Activated CD4-positive, CD25-positive, alpha-beta regulatory T cell treated with anti-CD3 and anti-CD28 coated beads, Interleukin-2, amount 50 U/mL, for 72 hours (primary cell): ENCODE measurements at places on chromosomes 3 and 15.

- no peak for DNase-seq
Measured at GRCh38 chr3:43455233-43455632, 166.6 kb downstream of the ANO10 start.

DNA sequence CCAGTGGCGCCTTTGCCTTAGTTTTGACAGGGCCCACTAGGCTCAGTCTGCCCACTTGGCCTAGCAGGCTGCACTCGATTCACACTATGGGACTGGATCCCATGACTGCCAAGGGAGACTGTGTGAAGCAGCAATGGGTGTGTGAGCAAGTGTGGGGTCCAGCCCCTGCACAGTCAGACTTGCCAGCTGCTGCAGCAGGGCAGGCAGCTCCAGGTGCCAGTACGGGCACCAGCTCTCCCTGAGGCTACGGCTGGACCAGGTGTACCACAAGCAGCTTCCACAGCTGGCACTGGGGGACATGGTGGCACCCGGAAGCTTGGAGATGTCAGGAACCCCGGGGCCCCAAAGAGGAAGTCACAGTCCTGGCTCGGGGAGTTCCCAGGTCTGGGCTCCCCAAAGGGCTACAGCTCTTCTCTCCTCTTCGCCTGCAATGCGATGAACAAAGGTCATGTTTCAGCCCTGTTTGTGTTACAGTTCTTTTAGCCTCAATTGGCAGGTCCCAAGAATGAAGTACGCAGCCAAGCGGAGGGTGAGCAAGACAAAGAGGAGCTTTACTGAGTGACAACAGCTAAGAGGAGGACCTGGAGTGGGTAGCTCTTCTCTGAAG lies 67.1 kb downstream of the PIK3CB start:
- DNase-seq = no peak

- no peak for DNase-seq
Measured at GRCh38 chr15:31020542-31020941, 29.1 kb upstream of the MTMR10 start.

DNA sequence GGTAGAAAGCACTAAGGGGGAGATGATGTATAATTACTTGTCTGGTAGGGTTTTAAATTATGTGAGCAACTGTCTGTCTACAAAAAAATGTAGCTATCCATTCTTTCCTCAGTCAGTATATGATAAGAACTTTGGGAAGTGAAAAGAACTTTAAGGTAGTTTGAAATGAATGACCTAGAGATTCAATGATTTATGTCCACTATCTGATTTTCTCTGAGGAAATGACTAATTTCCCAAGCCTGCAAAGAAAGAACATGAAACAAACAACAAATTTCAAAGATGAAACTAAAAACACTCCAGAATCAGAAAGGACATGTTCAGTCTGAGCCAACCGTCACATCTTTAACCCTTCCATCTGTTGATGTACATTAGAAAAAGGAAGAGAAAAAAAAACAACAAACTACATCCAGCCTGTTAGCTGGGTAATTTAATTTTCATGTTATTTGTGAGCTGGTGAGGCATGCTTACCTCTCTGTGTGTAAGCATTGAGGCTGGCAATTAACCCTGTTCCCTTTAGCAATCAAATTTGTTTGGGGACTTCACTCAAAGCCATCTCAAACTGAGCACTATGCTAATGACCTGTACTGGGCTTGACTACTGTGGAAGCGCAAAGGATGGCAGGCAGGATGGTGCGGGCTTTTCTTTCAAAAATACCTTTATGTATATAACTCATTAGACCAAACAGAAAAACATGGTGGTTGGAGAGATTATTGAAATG lies 220.1 kb downstream of the TUSC7 start:
- no peak for DNase-seq

GRCh38 chr15:25391971-25392721 lies 46.7 kb downstream of the UBE3A start:
- no peak for DNase-seq

DNA sequence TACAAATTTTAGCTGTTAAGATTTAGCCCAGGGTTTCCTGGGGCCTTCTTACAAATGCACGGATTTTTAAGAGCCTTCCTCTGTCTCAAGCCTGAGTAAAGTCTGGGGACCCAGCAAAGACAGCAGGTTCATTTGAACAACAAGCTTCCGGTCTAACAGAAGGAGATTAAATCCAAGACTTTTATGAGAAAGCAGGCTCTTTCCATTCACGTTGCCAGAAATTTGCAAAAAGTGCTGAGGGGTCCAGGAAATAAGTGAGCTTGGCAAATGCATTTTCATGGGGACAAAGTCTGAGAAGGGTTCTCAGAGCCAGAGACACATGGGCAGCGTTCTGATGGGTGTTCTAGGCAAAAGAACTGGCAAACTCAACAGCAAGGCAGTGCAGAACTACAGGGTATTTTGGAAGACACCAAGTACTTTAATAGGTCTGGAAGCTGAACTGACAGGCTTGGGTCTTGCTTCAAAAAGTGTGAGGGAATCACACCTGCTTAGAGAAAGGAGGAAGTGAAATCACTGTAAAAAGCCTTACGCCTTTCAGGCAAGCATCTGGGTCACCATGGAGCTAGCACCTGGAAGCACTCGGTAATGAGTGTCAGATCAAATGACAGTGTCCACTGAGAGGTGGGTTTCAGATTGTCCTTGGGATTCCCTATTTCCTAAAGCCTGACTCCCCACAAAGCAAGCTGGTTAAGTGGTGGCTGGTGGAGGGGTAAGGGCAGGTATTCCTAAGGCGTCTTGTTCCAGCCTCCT lies 115.8 kb upstream of the ARHGEF3 start:
- no peak for DNase-seq

DNA sequence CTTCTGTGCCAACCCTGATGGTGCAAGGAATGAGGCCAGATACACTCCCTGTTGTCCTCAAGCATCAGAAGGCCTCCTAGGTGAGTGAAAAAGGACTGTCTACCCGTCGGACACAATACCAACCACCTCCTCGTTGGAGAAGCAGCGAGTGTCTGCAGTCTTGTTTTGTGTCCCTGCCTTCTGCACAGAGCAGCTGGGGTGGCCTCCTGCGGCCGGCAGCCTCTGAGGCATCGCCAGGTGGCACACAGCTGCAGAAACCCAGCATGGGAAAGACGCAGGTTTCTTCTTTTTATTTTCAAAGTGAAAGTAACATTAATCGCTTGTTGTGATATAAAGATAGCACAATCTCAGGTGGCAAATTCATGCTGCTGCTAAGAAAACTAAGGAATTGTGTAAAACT lies 509.9 kb downstream of the OCA2 start:
- DNase-seq = no peak
